Liver (tissue), 10 donors: ENCODE measurements at places on chromosomes 5 and 9. TPM values are rescaled to one million over a fixed set of nuclear protein-coding genes. Genes with fewer than 3 reads are reported as not detected.

Gene SH3RF2
- 7.9 TPM for polyA plus RNA-seq

Gene TMEM174
- polyA plus RNA-seq = not detected

Gene PIP5K1B
- 0.09 TPM for polyA plus RNA-seq

Gene GRIN3A
- polyA plus RNA-seq = 0.09 TPM

Gene IFNB1
- not detected for polyA plus RNA-seq

Gene BRD9
- 7.0 TPM for polyA plus RNA-seq

GRCh38 chr9:31541721-31542281 is 842.6 kb upstream of the ACO1 start:
- DNase-seq = no peak

DNA sequence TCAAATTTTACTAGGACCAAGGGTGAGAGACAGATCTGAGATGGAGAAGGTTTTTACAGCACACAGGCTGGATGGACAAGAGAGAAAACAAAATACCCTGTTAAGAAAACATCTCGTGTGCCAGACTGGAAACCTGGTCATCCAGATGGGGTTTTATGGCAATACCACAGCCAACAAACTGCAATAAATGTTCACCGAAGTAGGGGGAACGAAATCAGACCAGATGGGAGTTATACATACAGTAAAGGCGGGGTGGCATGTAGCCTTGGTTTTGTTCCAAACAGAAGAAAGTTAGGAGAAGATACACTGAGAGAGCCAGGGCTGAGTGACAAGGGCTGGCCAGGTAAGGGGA is 63.3 kb downstream of the DCP2 start:
- DNase-seq = no peak

DNA sequence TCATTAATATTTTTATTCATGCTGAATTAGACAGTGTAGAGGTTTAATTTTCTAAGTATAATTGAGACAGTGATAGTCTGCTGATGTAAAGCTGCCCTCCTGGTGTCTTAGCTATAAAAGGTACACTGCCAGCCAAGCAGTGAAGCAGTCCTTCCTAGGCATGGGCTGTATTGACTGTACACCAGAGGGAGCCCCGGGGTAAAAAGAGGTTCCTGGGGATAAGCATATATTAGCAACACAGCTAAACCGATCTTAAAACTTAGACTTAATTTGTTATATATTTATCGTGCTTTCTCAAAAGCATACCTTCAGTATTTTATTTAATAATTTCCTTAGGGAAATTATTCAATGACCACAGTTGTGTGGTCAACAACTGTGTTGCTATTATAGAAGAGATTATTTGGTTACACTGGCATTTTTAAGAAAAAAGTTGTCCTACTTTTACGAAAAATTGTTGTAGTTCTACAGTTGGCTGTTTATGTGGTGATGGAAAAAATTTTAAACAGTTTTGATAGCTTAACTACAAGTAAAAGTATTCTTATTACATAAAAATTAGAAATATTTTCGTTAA is 68.8 kb downstream of the ELL2 start:
- DNase-seq = no peak

GRCh38 chr5:130642461-130642860 is 522.6 kb downstream of the HINT1 start:
- DNase-seq = no peak

DNA sequence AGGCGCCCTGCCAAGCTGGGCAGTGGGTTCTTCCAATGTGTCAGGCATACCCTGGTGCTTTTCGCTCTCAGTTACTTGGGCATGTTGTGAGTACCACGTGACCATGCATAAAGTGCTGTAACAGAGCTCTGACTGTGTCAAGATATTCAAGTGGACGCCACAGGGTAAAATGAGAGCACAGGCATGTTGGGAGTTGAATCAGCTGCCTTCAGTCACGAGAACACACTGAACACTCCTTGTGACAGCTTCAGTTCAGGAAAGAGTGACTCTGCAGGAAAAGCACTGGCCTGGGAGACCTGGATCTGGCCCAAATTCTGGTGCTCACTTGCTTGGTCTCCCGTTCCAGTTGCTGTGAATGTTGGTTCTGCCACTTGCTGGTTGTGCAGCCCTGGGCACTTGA is 5.1 kb downstream of the MLANA start:
- no peak for DNase-seq

DNA sequence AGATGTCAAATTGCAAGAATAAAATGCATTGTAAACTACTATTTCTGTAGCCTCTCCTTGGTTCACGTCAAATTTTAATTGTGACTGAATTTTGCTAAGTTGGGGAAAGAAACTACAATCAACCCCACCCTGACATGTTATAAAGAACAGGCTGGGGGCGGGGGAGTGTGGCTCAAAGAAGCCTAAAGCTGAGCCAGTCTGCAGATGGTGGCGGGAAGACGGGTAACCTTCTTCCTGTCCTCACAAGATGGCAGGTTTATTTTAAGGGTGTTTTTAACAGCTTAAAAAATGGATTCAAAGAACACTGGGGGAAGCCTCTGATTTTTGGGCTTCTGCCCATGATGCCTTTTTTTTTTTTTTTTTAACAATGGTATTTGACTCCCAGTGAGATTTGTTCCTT is 68.5 kb upstream of the MELK start:
- DNase-seq = no peak

DNA sequence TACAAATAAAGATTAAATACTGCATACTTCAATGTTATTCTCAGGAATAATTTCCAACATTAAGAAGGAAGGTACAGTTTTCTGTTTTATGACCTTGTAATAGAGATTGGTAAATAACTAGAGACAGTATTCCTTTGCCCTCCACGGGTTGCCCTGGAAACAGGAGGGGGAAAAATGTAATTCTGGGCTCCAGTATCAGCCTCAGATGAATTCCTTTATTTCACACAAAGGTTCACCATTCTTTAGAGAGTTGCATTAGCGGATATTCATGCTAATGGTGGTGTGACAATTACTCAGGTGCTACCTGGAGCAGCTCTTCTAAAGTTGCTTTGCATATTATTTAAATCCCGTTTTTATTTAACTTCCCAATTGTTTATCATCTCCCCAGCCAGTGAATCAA is 42.6 kb downstream of the CETN3 start:
- DNase-seq = no peak

- DNase-seq = no peak
Measured at GRCh38 chr5:77277759-77278158, 67.3 kb downstream of the PDE8B start.

DNA sequence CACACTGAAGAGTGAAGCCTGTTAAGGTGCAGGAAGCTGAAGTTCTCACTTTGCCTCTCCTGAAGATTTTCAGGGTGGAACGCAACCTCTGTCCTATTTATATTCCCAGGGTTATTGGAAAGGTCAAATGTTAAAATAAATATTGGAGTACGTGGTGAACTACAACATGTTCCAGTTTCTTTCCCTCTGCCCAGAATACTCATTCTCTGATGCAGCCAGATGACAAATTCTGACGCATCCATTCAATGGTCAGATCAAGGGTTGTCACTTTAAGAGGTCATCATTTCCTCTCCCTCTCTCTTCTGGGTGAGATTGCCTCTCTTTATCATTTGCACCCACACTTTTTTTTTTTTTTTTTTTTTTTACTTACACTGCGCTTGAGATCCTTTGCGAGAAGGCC is 277.1 kb downstream of the BRINP1 start:
- no peak for DNase-seq

GRCh38 chr5:90307782-90308181 is 101.8 kb downstream of the CETN3 start:
- DNase-seq = no peak

GRCh38 chr9:80449513-80449912 is 877.7 kb downstream of the TLE4 start:
- DNase-seq = no peak
